ENCODE measurements at places on chromosomes 3 and 15. TPM values are rescaled to one million over a fixed set of nuclear protein-coding genes. Genes with fewer than 3 reads are reported as not detected.

CFAP100 gene
- total RNA-seq = not detected

SCN11A gene
- 0.25 TPM for total RNA-seq

SAMMSON gene
- total RNA-seq = 0.98 TPM

QARS1 gene
- 231 TPM for total RNA-seq

CKMT1A gene
- 15.1 TPM for total RNA-seq

SIDT1 gene
- 4.9 TPM for total RNA-seq

MESP2 gene
- 0.47 TPM for total RNA-seq

ESYT3 gene
- 5.3 TPM for total RNA-seq

TMCO5A gene
- not detected for total RNA-seq

BAHD1 gene
- total RNA-seq = 28.4 TPM

DNA sequence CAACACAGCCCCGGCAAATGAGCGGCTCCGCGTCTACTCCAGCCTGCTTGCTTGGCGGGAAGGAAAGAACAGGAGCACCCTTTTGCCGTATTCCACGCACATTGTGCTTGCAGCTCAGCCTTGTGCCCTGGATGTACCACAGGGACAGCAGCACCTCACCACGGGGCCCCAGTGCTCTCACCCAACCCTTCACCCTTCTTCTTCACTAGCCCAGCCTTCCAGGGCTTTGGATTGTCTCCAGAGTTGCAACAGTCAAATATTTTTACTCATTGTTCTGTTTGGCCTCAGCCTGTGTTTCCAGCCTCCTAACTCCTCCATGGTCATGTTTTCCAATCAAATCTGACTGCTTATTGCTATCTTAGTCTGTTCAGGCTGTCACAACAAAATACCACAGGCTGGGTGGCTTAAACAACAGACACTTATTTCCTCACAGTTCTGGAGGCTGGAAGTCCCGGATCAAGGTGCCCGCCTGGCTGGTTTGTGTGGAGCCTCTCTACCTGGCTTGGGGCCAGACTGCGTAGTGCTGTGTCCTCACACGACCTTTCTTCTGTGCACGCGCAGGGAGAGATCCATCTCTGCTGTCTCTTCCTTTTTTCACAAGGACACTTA lies 79.2 kb upstream of the ABHD17C start:
- no peaks in the 10 kb centered on the region for H3K36me3 ChIP-seq
- no peaks in the 10 kb centered on the region for H3K27me3 ChIP-seq
- no peak overlapping the region for H3K4me3 ChIP-seq
- DNase-seq = no peak
- H3K27ac ChIP-seq = peak overlapping the region; percentile 22
- H3K4me1 ChIP-seq = no peaks in the 10 kb centered on the region

- H3K4me1 ChIP-seq = no peaks in the 10 kb centered on the region
- no peak overlapping the region for H3K27ac ChIP-seq
- DNase-seq = peak; percentile 3
- H3K4me3 ChIP-seq = no peak overlapping the region
- no peaks in the 10 kb centered on the region for H3K36me3 ChIP-seq
Measured at GRCh38 chr3:13713396-13713795, 164.5 kb downstream of the FBLN2 start.

GRCh38 chr15:91870876-91871537 lies 17.5 kb downstream of the SLCO3A1 start:
- no peak overlapping the region for H3K27ac ChIP-seq
- H3K36me3 ChIP-seq = no peaks in the 10 kb centered on the region
- H3K27me3 ChIP-seq = no peaks in the 10 kb centered on the region
- H3K4me3 ChIP-seq = no peak overlapping the region

DNA sequence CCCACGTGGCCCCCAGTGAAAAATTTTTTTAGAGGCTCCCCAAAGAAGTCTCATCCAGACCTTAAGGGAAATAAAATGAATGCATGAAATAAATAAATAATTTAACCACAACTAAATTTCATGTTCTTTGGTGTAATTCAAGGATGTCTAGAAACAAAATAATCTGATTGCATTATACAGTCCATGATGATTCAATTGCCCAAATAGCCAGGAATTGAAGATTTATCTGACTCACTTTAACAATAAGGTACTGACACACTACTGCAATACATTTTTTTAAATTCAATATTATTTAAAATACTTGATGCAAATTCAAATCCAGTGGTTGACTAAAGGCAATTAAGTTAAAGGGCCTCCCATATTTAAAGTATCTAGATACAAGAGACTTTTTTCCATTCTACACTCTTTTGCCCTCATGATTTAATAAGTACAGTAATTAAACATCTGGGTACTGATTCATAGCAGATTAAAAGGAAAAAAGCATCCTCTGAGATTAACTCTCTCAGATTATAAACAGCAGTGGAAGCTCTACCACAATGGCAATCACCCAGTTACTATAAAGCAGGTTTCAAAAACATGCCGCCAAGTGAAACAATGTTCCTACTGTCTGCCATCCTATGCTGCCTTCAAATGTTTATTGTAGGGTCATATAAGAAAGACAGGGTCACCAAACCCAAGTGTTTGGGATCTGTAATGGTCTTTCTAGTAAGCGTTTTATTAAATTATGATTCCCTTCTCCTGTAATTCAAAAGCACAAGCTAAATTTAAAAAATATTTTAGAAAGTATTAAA lies 9.9 kb downstream of the UQCC5 start:
- H3K27ac ChIP-seq = no peak overlapping the region
- no peak for DNase-seq
- peaks cover 3% of the 10 kb centered on the region for H3K36me3 ChIP-seq
- no peak overlapping the region for H3K4me3 ChIP-seq

GRCh38 chr15:31130576-31131237 lies 29.2 kb upstream of the TRPM1 start:
- H3K27ac ChIP-seq = no peak overlapping the region
- no peak overlapping the region for H3K4me3 ChIP-seq
- H3K27me3 ChIP-seq = no peaks in the 10 kb centered on the region
- H3K4me1 ChIP-seq = peaks cover 10% of the 10 kb centered on the region
- H3K36me3 ChIP-seq = no peaks in the 10 kb centered on the region

DNA sequence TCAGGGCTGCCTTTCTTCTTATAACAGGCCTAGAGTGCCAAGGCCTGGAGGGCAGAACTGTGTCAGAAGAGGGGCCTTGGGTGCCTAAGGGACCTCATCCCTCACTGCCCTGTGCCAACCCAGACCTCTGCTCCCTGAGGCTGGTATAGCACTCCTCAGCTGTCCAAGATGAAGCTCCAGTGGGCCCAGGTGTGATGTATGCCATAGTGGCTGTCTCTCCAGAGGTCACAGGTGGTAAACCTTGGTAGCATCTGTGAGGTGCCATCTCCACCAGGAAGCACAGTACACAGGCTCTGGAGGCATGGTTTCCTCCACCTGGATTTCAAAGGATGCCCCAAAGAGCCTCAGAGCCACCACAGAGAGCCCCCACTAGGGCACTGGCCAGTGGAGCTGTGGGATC lies 12.3 kb upstream of the KLHL40 start:
- no peak overlapping the region for H3K4me3 ChIP-seq
- no peak for DNase-seq
- no peak overlapping the region for H3K27ac ChIP-seq
- H3K4me1 ChIP-seq = no peaks in the 10 kb centered on the region

- H3K27ac ChIP-seq = no peak overlapping the region
- no peaks in the 10 kb centered on the region for H3K36me3 ChIP-seq
- DNase-seq = no peak
- H3K4me3 ChIP-seq = no peak overlapping the region
- peaks cover 6% of the 10 kb centered on the region for H3K4me1 ChIP-seq
- no peaks in the 10 kb centered on the region for H3K27me3 ChIP-seq
Measured at GRCh38 chr3:196772897-196773296, 33.2 kb downstream of the PAK2 start.

- no peak overlapping the region for H3K27ac ChIP-seq
- DNase-seq = no peak
- no peaks in the 10 kb centered on the region for H3K36me3 ChIP-seq
- H3K4me3 ChIP-seq = no peak overlapping the region
Measured at GRCh38 chr15:91941871-91942658, 88.6 kb downstream of the SLCO3A1 start.

DNA sequence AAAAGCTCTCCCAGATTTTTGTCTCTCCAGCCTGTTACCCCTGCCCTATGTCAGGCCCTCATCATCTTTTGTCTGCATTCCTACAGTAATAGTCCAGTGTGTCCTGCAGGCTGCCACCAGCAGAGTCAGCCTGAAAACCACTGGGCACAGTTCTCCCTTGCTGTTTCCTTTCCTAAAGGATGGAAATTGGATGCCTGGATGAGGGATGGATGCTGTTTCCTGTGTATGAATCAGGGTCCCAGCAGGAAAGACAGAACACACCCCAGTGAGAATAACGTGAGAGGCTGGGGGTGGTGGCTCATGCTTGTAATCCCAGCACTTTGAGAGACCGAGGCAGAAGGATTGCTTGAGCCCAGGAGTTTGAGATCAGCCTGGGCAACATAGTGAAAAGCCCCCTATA lies 3.3 kb upstream of the SNX33 start:
- no peaks in the 10 kb centered on the region for H3K36me3 ChIP-seq
- H3K27me3 ChIP-seq = no peaks in the 10 kb centered on the region
- DNase-seq = no peak

GRCh38 chr3:106566277-106566676 lies 697.5 kb upstream of the CBLB start:
- no peak overlapping the region for H3K4me3 ChIP-seq
- no peaks in the 10 kb centered on the region for H3K36me3 ChIP-seq
- no peak overlapping the region for H3K27ac ChIP-seq
- no peak for DNase-seq
- no peaks in the 10 kb centered on the region for H3K27me3 ChIP-seq

GRCh38 chr15:77964193-77964592 lies 113.3 kb downstream of the TBC1D2B start:
- H3K4me1 ChIP-seq = no peaks in the 10 kb centered on the region
- no peak overlapping the region for H3K4me3 ChIP-seq
- H3K27ac ChIP-seq = no peak overlapping the region
- no peak for DNase-seq
- H3K27me3 ChIP-seq = no peaks in the 10 kb centered on the region
- no peaks in the 10 kb centered on the region for H3K36me3 ChIP-seq

DNA sequence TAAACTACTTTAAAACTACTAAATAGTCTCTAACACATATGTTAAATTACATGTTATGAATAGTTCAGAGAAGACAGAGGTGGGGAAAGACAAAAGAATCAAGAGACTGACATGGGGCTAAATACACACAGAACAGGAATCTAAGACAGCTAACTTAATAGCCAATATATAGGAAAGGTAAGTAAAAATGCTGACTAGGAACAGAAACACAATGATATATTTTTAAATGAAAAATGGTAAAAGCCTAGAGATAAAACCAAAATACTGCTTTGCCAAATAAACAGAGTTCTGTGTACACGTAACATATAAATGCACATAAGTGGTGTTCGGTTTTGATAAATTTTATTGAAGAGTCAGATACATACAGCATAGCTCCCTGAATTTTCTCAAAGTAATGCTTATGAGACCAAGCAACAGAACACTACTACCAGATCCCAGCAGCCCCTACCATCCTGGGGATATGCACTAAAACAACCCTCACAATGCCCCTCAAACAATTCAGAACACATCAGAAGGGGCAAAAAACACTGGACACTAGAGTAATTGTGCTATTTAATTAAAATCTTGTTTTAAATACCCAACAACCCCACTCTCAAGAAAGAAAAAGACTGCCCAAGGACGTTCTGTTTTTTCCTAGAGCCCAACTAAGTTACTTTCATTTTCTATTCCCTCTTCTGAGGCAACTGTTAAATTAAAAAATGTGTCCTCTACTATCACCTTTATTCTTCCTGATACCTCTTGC lies 121.1 kb downstream of the ADAM10 start:
- peak overlapping the region; percentile 64 for H3K4me3 ChIP-seq
- no peak for DNase-seq
- peak overlapping the region; percentile 87 for H3K27ac ChIP-seq

DNA sequence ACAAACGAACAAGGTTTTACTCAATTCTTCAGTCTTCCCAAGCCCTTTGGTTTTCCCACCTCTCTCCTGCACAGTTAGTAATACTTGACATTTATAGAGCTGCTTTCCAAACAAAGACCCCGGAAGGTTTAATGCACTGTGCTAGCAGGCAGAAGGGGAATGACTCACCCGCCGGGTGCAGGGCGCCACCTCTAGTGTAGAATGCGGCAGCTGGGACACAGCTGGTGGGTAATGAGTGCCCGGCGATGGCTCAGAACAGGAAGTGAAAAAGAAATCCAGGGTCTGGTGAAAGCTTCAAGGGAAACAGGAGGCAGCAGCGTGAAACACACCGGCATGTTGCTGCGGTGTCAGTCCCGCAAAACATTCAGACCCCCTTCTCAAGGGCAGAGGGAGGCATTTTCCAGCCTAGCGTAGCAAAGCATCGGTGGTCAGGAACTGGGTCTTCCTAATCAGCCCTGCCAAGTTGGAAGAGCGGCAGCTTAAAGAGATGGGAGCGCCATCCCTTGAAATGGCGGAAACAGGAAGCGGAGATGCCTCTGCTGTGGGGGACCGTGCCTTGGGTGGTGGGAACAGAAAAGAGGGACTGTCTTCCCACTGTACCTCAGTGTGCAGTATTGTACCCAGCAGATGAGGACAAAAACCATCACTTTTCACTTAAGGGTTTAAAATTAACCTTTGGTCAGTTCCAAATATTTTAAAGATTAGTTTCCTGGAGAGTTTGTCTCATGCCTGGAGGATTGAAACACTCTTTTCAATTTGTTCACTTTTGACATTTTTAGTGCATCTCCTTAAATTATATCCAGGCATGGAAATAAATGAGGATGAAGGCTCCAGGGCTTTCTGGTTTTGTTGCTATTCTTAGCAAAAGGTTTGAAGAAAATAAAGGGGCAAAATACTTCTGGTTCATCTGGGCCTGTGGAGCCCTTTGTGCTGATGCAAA lies 160.7 kb upstream of the MCTP2 start:
- H3K4me3 ChIP-seq = no peak overlapping the region
- peak; percentile 77 for DNase-seq
- no peaks in the 10 kb centered on the region for H3K4me1 ChIP-seq
- H3K27ac ChIP-seq = no peak overlapping the region
- H3K36me3 ChIP-seq = no peaks in the 10 kb centered on the region

GRCh38 chr3:188060840-188061544 lies 93.0 kb upstream of the LPP start:
- no peak overlapping the region for H3K4me3 ChIP-seq
- no peak overlapping the region for H3K27ac ChIP-seq
- H3K4me1 ChIP-seq = no peaks in the 10 kb centered on the region
- DNase-seq = no peak

DNA sequence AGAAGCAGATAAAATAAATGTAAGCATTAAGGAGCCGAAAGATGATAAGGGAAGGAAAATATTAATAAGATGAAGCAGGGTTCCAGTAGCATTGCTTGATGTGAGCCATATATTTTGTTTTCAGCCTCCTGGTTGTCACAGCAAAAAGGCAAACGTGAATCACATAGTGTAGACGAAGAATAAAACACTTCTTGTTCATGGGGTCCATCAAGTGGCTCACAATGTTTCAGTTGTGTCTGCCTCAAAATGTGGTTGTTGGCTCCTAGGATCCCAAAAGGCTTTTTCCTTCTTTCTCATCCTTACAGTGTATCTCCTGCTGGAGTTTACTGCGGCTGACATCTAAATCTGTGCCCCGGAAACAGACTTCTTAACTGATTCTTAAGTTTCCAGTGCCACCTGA lies 195.1 kb downstream of the GHSR start:
- H3K36me3 ChIP-seq = peaks cover 5% of the 10 kb centered on the region
- no peak for DNase-seq
- no peak overlapping the region for H3K27ac ChIP-seq
- no peak overlapping the region for H3K4me3 ChIP-seq
- no peaks in the 10 kb centered on the region for H3K4me1 ChIP-seq
- no peaks in the 10 kb centered on the region for H3K27me3 ChIP-seq

- no peaks in the 10 kb centered on the region for H3K4me1 ChIP-seq
- no peak for DNase-seq
- H3K27ac ChIP-seq = no peak overlapping the region
- no peaks in the 10 kb centered on the region for H3K36me3 ChIP-seq
Measured at GRCh38 chr3:100523050-100523760, 30.8 kb downstream of the TMEM45A start.

All from kidney (tissue), 22 donors.